ENCODE measurements at places on chromosomes 4 and X.

DNA sequence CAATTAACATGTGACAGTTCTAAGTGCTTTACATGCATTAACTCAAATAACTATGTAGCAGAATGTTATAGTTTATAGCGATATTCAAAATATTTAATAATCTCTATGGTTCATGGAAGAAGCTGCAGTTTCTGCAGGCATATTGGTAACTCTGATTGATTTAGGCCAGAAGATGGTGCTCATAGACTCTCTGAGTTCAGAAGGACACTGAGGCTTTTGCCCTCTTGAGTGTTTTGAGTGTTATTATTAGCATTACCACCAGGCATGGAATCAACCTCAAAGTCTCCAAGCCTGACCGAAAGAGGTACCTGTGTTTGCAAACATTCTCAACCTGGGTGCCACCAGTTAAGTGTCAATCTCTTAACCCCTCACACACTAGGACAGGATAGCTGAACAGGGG lies 792.3 kb upstream of the PCDH7 start:
- DNase-seq: no peak

DNA sequence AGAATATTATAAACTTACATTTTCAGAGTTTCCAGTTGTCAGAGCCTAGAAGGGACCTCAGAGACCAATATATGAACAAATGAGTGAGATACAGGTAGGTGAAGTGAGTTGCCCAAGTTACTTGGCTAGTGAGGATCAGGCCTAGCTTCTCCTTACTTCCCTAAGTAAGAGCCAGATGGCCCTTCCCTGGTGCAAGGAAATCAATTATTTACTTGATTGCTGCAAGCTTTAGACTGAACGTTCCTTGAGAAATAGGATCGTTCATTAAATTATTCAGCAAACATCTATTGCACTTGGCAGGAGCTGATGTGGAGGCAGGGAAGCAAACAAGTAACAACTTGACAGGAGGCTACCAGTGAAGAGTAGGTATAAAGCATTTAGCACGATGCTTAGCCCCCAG lies 117.8 kb downstream of the EFHC2 start:
- no peak for DNase-seq

GRCh38 chr4:147428583-147428982 lies 52.3 kb upstream of the EDNRA start:
- no peak for DNase-seq

- DNase-seq: no peak
Observed at GRCh38 chrX:41335958-41336331, 2.0 kb downstream of the DDX3X start.

GRCh38 chrX:38796946-38797345 lies 4.3 kb upstream of the MID1IP1 start:
- no peak for DNase-seq

DNA sequence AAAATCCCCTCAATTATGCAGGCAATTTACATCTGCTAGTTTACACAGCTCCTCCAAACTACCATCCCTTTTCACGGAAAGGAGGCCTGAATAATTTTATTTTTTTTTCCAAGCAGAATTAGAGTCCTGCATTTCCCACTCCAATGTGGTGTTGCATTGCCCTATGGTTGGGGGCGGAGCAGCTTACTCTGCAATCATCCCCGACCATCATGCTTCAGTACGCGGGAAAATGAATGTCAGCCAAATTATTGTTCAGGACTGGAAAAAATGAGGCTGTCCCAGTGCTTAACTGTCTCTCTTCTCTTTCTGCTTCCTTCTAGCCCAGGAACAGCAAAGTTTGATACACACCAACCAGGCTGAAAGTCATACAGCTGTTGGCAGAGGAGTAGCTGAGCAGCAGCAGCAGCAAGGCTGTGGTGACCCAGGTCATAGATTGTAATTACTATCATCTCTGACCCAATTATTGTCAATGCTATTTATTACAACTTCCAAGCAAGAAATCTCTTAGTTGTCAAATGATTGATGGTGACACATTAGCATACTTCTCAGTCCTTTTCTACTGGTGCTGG lies 28.3 kb downstream of the MMRN1 start:
- no peak for DNase-seq

GRCh38 chrX:110442635-110443034 lies 84.0 kb downstream of the RTL9 start:
- no peak for DNase-seq

GRCh38 chrX:50497114-50497513 lies 26.5 kb upstream of the DGKK start:
- DNase-seq: no peak

GRCh38 chr4:2671267-2671895 lies 84.8 kb downstream of the TNIP2 start:
- no peak for DNase-seq

DNA sequence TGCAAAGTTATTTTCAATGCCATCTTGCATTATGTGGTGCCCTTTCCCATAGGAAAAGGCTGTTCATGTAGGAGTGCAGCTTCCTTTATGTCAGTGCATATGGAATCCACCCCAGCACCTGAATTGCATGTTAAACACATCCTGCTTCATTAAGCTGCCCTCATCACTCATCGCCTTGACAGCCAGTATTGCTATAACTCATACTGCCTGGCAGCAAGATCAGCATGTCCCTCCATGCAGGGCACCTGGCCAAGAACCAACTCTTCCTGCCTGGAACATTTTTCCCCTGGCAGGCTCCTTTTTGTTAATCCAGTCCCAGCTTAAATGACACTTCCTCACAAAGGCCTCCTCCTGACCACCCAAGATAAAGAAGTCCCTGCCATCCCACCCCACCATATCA lies 23.5 kb upstream of the CA5B start:
- no peak for DNase-seq

DNA sequence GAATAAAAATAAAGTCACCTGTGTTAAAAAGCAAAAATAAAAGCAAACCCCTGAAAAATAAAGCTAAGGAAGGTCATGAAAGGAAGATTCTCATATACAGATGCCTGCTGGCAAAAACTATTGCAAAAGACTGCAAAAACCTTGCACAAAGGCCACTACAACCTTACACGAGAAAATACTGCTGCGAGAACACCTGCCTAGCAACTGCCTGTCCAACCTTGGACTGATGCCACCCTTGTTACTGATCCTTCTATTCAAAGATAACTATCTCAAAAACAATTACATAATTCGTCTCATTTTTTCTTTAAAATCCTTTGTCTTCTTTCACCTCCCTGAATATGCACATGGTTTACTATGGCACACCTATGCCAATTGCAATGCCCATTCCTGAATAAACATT lies 49.6 kb downstream of the SLC2A9 start:
- no peak for DNase-seq

DNA sequence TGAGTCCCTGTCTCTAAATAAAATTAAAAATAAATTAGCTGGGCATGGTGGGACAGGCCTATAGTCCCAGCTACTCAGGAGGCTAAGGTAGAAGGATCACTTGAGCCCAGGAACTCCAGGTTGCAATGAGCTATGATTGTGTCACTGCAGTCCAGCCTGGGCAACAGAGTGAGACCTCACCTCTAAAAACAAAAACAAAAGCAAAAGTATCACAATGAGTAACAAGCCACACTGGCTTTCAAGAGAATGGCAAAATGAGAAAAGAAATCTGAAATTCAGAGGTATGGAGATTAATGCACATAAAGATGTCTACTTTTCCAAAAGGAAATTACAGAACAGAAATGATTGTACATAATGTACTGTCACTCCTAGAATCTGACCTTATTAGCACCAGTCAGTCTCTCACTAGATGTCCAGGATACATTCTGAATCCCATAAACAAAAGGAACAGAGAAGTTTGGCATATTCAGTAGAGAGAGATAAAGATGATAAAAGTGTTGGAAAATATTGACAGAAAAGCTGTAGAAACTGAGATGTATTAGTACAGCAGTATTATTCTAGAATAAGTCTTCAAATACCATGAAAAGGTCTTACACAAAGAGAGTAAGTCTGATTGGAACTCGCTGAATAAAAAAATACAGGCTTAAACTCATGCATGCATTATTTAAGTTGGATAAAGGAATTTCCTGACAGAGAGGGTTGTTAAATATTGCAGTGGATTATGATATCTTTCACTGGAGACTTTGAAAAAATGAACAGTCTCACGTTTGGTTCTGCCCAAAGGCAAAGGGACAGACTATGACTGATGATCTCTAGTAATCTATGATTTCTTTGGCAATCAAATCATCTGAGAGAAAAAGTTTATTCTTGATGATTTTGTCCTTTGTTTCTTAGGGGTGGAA lies 102.5 kb downstream of the SH3RF1 start:
- DNase-seq: no peak

- DNase-seq: no peak
Observed at GRCh38 chr4:183541752-183542040, 36.8 kb downstream of the ING2 start.

DNA sequence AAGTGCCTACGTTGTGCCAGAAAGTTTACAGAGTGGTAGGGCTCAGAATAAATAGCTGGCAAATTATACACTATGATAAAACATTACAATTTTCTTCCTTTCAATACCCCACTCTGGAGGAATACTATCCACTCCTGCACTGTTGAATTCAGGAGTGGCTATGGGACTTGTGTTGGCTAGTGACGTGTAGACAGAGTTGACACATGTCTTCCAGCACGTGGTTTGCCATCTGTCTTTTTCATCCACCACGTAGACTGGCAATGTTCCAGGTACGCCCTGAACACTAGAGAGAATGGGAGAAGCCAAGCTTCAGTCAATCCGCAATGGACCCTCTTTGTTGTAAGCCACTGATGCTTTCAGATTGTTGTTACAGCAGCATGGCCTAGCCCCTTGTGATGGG lies 168.8 kb upstream of the RBPJ start:
- no peak for DNase-seq

DNA sequence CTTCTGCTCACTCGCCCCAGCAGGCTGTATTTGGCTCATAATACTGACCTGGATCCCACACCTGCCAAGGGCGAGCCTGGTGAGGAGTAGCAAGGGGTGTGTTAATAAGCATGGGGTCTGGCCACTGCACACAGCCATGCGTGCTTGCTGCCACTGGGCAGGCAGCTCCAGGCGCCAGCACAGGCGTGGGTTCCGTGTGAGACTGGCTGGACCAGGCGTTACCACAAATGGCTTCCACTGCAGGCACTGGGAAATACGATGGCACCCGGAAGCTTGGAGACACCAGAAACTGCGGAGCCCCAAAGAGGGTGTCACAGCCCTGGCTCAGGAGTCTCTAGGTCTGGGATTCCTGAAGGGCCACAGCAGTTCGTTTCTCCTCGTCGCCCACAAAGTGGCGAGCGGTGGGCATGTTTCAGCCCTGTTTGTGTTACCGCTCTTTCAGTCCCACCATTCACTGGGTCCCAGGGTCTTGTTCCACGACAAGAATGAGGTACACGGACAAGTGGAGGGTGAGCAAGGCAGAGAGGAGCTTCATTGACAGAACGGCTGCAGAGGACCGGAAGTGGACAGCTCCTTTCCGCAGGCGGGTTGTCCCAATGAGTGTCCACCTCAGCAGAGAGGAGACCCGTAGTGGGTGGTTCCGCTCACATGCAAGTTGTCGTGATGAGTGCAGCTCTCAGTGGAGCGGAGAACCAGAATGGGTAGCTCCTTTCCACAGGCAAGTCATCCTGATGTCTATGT lies 428.9 kb downstream of the EPHA5 start:
- DNase-seq: no peak

DNA sequence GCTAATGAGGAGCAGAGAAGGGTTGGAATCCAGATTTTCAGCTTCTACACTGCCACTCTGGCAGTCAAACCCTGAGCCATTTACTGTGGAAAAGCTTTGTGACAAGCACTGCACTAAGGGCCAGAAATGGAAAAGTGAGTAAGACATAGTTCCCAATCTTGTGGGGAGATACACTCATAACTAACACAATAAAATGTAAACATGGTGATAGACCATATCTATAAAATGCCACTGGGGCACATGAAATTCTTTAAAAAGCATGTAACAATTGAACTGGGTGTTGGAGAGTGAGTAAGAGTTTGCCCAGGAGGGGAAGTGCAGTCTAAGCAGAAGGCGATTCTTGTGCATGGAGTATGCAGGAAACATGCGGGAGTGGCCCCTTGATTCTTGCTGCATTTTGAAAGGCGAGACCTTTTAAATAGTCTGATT lies 32.0 kb upstream of the ANXA5 start:
- no peak for DNase-seq

- no peak for DNase-seq
Observed at GRCh38 chrX:30613721-30614120, 36.2 kb upstream of the TASL start.

DNA sequence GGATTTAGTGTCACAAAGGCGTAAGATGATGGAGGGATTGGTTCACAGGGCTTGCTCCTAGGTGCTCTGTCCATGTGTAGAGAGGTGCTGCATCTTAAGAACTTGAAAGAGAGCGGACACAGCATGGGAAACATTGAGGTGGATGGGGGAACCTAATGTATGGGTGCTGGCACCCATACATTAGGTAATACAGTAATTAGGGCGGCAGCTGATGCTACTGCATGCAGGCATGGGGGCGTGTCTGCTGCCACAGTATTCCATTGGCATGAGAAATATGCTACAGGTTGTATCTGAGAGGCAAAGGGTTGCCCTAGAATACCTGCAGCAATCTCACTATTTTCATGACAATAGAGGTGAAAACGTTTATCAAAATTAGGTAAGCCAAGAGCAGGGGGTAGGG lies 45.8 kb upstream of the UXT start:
- DNase-seq: no peak

- DNase-seq: no peak
Observed at GRCh38 chrX:30248854-30249253, 1.9 kb downstream of the MAGEB1 start.

GRCh38 chr4:70533211-70533610 lies 14.8 kb downstream of the AMTN start:
- DNase-seq: no peak

DNA sequence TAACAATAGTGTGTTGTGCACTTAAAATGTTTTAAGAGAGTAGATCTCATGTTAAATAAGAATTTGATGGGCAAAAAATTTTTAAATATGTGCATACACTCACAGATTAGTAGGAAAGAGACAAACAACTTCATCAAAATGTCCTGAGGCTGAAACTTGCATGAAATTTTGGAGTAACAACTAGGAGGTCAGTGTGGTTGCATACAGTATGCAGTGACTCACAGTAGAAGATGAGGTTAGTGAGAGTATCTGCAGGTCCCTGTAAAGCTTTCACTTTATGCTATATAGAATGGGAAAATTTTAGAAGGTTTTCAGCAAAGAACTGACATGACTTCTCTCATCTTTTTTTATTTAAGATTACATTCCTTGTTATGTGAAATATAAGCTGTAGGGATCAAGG lies 453.1 kb upstream of the KLHL4 start:
- no peak for DNase-seq

DNA sequence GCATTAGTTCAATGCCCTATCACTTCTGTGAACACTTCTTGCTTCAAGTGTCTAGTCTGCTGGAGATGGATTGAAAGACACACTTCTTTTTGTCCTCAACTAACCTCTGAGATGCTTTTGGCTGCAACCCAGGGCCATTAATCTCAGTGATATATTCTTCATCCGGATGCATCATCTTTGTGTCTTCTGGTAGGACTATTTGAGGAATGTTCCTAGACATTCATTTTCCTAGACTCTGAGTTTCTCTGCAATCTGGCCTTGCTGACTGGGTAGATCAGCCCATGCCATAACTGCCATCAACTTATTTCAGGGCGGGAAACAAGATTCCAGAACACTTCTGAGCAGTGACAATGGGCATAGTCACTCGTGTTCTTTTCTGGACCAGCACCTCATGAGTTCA lies 329.4 kb downstream of the PDGFC start:
- DNase-seq: no peak

Measured in sciatic nerve (tissue), 2 donors.